ENCODE measurements at places on chromosomes 5 and 9.
A peak's percentile ranks its signal among the peaks of the same experiment; 100 is the strongest.

DNA sequence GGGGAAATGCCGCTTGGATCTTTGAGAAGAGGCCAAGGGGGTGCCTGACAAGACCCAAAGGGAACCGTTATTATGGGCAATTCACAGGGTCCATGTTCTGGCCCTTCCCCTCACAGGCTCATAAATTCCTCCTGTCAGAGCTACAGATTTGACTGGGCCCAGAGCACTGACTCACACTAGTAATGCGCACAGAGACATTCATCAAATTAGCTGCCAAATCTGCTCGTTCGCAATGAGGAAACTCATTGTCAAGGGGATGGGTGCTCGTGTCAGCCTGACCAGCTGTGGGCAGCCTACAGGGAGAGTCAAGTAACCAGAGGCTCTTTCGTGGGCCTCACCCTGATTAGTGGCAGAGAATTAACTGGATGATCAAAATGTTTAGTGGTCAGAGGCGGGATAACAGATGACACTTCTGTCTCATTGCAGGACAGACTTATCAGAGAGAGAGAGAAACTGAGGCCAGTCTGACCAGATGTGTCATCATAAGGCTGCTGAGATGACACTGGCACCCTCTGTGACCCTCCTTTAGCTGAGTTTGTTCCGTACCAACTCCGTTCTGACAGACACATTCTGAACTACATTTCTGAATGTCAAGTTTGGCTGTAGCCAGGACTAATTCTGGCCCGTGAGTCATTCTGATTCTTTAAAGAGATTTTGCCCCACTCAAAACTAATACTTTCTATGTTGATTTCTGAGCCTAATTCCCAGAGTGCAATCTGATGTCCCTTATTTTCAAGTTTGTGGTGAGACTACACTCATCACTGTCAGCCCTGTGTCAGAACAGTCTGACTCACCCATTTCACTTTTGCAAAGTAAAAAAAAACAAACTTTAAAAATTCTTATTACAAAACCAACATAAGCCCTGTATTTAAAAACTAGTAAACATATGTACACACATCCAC lies 377.1 kb downstream of the ACTL7B start:
- no peak for DNase-seq

GRCh38 chr9:24602693-24603352 lies 57.1 kb upstream of the IZUMO3 start:
- no peak for DNase-seq

GRCh38 chr5:142152384-142152732 lies 43.8 kb downstream of the NDFIP1 start:
- no peak for DNase-seq

- DNase-seq = no peak
These were observed 136.7 kb upstream of the NFIL3 start for GRCh38 chr9:91560301-91560700.

DNA sequence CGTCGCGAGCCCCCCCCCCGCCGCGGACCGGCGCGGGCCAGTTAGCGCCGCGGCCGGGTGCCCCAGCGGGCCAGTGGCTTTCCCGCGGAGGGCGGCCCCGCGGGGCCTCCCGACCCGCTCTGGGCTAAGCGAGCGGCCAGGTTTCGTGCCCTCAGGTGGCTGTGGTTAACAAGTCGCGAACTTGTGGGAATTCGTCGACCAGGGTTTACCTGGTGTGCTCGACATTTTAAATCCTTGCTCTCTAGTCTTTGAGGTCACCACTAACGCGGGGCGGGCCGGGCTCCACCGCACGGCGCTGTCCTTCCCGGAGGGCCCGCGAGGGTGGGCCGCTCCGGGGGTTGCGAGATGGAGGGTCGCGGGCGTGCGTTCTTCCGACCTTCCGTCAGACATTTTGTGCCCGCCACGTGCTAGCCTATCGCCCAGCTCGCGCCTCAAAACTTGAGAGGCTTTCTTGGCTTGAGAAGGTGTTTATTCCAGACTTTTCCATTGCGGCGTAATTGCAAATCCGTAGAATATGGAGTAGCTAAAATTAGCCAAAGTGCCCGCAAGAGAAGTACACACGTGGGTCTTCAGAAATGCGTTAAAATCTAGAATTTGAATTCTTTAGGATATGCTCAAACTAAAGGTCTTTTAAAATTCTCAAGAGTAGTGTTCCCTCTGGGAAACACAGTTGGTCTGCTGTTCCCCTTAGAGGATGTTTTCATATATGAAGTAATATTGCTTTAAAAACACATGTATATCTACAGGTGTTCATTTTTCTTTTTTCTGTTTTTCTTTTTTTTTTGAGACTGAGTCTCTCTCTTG lies 2.1 kb downstream of the ANP32B start:
- DNase-seq = no peak

DNA sequence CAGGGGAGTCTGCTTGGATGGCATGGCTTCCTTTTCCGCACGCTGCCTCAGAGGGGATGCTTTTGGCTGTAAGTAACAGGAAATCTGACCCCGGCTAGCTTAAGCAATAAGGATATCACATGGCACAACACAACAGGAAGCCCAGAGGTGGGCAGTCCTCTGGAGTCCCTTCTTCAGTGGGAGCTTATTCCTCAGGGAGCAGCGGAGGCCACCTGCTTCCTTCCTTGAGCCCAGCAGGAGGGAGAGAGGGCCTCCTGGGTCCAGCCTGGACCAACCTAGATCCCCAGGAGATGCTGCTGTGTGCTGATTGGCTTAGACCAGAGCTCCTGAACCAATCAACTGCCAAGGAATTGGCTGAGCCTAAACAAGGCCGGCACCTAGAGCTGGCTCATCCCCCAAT lies 66.3 kb downstream of the C9orf50 start:
- DNase-seq = no peak

DNA sequence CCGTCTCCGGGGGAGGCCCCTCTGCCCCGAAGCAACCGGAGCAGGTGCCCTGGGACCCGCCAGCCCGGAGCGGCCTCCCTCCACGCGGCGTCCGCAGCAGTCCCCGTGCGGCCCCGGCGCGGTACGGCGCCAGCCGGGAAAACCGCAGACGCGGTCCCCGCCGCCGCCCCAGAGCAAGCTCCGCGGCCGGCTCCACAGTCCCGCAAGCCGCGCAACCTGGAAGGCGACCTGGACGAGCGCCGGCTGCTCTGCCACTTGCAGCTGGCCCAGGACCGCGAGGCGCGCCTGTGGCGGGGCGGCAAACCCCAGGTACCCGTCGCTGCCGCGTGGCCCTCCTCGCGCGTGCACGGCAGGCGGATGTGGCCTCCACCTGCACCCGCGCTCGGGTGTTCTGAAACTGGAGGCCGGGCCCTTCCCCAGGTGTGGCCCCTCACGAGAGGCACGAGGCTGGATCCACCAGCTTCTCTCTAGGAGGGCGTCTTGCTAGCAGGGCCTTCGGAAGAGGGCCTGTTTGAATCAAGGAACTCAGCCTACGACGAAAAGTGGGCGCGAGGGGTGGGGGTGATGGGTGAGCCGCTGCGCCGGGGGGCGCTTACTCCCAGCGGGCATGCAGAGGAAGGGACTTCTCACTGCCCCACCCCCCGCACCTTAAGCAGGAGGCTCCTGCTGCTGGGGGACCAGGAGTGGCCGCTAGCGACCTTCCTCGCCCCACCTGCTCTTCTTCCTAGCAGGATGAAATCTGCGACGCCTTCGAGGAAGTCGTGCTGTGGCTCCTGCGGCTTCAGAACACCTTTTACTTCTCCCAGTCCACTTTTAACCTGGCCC lies 602 bp downstream of the CCNI2 start:
- DNase-seq = no peak

DNA sequence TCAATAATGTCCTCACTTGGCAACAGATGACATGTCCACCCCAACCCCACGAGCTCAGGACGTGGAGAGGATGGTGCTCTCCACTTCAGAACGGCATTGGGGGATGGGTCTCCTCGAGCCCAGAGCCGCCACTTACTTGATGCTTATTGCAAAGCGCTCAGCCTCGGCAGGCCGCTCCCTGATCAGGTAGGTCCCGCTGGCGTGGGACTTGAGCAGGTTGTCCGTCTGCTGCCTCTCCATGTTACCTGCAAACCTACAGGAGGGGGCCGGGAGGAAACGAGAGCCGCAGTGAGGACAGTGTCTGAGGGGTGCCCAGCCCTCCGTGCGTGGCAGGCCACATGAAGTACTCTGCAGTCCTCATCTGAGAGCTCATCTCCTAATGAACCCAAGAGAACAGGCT lies 36.6 kb upstream of the SARDH start:
- no peak for DNase-seq

- DNase-seq = no peak
These were observed 2.8 kb upstream of the OR2V1 start for GRCh38 chr5:181133610-181134231.

- DNase-seq = no peak
These were observed 12.7 kb downstream of the SLC1A3 start for GRCh38 chr5:36619012-36619635.

GRCh38 chr9:6733831-6734230 lies 23.9 kb upstream of the KDM4C start:
- DNase-seq = no peak

DNA sequence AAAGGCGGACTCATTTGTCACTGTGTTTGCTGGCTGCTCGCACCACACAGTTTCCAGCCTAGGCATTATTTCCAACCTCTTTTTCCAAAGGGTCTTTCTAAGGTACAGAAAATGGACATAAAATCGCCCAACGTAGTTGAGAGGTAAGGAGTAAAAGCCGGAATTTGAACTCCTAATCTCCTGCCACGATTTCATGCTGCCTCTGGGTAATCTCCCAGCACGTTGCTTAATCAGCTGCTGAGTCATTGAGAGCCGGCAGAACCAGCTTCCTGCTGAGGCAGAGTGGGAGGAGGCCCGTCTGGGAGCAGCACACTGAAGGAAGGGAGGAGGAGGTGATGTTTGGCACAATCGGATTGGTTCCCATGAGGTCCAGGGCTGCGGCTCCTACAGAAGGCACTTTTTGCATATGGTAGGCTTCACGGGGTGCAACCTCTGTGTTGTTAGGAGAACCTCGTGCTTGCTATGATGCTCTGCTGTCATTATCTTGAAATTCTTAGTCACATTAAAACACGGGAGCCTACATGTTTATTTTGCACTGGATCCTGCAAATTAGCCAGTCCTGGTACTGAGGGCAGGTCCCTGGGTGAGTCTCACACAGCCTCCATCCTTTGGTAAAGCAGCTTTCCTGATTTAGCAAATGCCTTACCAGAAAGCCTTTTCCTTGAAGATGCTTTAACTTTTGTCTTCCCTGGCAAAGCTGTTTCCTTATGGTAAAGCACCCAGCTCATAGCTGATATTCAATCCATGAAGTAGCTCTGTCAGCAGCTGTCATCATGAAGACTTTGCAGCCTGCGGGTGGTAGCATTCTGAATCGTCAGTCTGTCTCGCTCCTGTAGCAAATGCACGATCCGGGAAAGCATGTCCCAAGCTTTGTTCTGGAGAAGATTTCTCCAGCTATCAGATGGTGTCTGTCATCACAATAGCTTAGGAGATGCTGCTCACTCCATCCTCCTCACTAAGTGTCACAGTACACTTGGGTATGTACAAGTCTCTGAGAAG lies 191.6 kb upstream of the MSX2 start:
- DNase-seq = peak; percentile 17

DNA sequence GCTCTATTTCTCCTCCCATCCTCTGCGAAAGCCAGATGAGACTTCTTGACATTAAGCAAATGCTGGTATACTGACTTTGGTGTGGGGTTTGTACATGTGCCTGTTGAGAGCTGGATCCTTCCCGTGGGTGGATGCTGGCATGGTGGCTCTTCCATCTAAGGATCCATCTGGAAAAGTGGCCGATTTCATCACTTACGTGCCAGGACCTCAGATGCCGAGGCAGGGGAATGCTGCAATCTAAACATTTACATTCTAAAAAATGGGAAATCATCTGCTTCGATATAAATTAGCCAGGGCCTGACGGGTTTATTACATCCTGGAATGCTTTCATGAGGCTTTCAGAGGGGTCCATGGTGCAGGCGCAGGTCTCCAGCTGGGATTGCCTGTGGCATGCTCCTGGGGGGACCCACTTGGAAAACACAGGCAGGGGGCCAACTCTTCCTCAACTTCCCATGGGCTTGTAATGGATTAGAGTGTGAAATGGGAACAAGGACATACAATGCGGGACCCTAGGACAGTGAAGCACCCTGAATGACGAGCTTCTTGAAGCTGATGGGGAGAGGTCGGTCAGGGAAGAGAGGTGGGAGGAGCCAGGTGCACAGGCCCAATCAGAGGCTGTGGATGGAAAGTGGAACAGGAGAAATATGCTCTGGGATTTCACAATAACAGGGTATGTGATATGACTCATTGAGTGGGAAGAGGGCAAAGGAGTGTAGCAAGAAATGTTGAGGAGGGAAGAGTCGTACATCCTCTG lies 105.5 kb upstream of the PITX1 start:
- no peak for DNase-seq

- DNase-seq = no peak
These were observed 69.7 kb upstream of the RANBP3L start for GRCh38 chr5:36371366-36371765.

GRCh38 chr9:92507005-92507404 lies 24.7 kb upstream of the ASPN start:
- no peak for DNase-seq

DNA sequence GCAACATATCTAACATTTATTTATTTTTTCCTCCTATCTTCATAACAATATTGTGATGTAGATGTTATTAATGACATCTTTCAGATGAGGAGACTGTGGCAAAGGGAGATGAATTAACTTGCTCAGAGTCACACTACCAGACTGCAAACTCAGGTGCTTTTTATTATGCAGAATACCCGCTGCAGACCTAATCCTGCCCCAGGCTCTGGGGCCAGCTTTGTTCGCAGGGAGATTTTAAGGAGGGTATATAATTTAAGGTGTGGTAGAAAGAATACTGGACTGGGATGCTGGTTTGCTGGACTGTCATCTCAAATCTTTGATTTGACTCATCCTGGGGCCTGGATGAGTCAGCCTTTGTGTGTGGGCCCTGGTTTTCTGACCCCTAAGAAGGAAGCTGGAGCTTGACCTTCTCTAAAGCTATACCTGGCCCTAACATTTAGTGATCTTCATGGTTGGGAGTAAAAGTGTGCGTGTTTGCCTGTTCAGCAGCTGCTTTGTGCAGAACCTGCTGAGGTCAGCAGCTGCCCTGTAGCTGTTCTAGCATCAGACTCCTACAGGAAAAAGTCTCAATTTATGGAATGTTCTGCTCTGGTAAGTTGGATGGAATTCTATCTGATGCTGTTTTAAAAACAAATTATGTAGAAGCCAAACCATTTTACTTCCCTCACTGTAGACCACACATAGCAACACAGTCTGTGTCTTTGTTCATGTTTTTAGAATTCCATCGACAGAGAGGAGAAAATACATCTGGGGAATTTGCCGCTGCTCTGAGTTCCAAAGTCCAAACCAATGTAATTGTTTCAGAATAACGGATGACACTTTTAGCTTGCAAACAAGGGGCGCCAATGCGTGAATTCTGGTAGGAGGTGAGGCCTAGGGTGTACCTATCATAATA lies 4.5 kb downstream of the SLC36A1 start:
- DNase-seq = no peak

GRCh38 chr9:23431459-23431858 lies 394.6 kb downstream of the ELAVL2 start:
- DNase-seq = no peak

DNA sequence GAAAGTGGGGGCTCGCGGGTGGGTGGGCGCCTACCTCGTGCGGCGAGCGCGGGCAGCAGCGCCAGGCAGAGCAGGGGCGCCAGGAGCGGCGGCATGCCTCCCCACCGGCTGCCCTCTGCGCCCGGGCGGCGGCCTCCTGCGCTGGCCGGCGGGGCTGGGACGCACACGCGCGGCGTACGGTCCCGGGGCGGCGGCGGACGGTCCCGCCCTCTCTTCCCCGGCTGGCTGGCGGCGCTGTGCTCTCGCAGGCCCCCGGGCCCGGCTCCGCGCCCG lies 220 bp downstream of the NOTCH1 start:
- DNase-seq = no peak

All from midbrain (tissue), 1 donor.